Cerebellum (tissue), 4 donors: ENCODE measurements at places on chromosomes 6 and 20. TPM values are rescaled to one million over a fixed set of nuclear protein-coding genes. Genes with fewer than 3 reads are reported as not detected.

- no peak for DNase-seq
Observed at GRCh38 chr6:36912030-36912454, 26.3 kb downstream of the C6orf89 start.

GRCh38 chr6:114344971-114345275 lies 2.1 kb upstream of the HS3ST5 start:
- no peak for DNase-seq

GRCh38 chr6:23875006-23875405 lies 251.0 kb upstream of the NRSN1 start:
- DNase-seq, result no peak

- no peak for DNase-seq
Observed at GRCh38 chr20:43983359-43983758, 68.7 kb downstream of the TOX2 start.

- no peak for DNase-seq
Observed at GRCh38 chr6:99026135-99026534, 78.4 kb upstream of the FBXL4 start.

- no peak for DNase-seq
Observed at GRCh38 chr6:13217206-13217905, 111.0 kb downstream of the TBC1D7 start.

DNA sequence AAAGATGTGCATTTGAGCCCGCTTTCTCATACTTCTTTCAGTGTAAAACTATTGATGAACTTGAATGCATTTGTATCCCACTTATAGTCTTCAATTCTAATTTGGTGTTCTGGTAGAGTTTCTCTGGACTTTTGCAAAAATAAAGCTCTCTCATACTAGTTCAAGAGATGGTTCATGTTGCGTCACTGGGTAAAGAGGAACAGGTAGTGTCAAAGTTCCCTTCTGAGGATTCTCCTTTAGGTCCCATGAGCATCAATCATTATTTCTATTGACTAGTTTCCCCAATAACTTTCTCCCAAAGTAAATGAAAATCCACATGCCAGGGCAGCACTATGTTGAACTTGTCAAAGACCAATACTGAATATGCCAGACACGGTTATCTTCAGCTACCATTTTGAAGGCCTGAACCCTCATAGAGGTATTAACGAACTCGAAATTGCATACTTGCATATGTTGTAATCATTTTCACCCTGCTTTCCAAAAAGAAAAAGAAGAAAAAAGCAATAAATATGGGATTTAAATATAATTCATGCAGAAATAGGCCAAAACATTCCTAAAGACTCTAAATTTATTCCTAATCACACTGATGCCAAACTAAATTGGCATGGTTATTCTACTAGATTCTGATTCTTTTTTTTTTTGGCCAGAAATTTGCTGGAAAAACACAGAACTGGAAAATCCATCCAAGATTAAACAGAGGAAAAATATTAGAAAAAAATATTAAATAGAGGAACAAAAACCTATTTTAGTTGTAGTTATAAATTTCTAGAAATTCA lies 84.5 kb downstream of the SGK1 start:
- no peak for DNase-seq

DNA sequence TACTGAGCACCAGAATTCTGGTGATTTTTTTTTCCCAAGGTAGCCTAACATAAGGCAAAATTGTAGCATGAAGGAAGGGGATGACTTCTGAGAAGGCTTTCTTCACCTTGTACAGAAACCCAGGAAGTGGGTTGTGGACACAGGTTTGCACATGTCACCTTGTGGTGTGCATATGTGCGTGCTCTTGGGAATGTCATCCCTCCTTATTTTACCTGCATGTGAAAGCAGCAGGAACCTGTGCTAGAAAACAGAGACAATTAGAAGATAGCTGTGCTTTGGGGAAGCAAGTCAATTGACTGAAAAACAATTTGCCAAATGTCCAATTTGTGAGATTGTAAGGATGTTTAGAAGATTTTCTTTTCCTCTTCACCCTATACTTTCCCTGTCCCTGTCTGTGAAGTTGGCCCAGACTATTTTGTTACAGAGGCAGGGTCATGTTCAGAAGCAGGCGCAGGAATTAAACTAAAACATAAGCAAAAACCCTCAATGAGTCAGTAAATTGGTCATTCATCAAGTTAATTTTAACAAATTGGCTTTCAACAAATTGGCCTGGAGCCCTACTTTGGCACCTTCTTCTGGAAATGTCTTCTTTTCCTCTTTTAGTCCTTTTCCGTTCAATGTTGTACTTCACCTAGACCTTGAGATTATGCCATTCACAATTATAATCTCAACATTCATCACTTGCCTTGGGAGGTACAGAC lies 261.2 kb downstream of the ADGB start:
- DNase-seq, result no peak

DNA sequence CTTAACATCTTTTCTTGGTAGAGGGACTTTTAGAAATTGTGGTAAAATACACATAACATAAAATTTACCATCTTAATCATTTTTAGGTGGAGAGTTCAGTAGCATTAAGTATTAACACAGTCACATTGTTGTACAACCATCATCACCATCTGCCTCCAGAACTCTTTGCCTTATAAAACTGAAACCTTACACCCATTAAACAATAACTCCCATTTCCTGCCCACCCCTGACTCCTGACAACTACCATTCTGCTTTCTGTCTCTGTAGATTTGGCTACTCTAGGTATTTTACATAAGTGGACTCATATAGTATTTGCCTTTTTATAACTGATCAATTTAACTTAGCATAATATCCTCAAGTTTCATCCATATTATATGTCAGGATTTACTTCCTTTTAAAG lies 88.7 kb downstream of the ZHX3 start:
- no peak for DNase-seq

DNA sequence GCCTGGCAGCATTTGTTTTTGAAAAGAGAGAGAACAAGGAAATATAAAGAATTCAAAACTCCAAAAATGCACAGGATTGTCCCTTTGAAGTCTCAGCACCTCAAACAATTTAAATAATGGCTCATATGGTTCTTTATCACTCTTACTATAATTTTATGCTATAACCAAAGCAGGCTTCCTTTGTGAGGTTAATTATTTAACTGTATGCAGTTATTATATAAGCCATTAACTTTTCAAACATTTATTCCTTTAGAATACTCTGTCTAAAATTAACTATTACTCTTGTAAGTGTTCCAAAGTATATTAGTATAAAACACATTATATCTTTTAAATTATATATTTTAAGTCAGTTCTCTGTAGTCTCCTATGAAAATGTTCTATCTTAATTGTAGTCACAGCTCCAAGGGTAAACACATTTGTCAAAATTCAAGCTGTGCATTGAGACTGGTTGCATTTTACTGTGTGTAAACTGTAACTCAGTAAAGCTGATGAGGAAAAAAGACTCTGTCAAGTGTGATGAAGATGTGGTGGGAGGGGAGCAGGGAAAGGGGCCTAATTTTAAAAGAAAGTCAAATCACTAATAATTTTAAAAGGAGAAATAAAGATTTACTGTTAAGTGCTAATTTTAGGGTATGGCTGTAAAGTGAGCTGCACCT lies 20.0 kb upstream of the PLAGL1 start:
- no peak for DNase-seq

DNA sequence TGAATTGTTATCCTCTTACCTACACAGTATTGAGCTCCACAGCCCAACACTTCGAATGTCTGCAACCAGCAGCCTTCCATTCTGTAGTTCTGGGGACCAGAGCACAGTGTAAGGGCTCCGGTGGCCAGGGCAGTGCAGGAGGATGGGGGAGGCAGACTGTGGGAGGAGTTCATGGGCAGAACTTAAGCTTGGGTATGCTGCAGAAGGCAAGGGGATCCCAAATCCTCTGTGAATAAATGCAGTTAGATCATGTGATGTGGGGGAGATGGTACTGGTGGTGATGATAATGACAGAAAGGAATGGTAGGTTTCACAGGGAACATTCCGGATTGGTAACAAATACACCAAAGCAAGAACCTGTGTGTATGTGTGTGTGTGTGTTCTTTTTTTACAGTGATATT lies 26.5 kb upstream of the CNKSR3 start:
- no peak for DNase-seq

DNA sequence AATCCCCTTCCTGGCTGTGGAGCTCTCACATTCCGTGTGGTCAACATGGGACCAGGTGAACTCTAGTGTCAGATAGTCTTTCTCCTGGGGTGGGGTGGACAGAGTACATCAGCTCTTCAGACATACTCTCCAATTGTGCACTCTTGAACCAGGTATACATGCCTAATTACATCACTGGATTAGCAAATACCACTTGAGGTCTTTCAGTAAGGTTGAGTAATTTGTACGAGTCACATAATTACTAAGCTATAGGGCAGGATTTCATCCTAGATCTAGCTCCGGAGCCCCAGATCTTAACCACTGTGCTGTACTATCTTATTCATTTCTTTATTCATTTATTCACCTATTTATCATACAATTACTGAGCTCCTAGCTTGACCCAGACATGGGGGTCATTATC lies 821.3 kb downstream of the TFAP2A start:
- no peak for DNase-seq

CRISP2 gene
- total RNA-seq, result 0.54 TPM

TULP1 gene
- 0.54 TPM for total RNA-seq

HLA-DRB1 gene
- total RNA-seq, result 0.73 TPM

DNAH8 gene
- total RNA-seq, result 0.09 TPM

VSX1 gene
- total RNA-seq, result 0.18 TPM

LAMA2 gene
- 30.8 TPM for total RNA-seq
